ENCODE measurements at places on chromosomes 11 and 22.
A peak's percentile ranks its signal among the peaks of the same experiment; 100 is the strongest.

GRCh38 chr11:34358258-34358727 lies 483 bp upstream of the ABTB2 start:
- DNase-seq = no peak

DNA sequence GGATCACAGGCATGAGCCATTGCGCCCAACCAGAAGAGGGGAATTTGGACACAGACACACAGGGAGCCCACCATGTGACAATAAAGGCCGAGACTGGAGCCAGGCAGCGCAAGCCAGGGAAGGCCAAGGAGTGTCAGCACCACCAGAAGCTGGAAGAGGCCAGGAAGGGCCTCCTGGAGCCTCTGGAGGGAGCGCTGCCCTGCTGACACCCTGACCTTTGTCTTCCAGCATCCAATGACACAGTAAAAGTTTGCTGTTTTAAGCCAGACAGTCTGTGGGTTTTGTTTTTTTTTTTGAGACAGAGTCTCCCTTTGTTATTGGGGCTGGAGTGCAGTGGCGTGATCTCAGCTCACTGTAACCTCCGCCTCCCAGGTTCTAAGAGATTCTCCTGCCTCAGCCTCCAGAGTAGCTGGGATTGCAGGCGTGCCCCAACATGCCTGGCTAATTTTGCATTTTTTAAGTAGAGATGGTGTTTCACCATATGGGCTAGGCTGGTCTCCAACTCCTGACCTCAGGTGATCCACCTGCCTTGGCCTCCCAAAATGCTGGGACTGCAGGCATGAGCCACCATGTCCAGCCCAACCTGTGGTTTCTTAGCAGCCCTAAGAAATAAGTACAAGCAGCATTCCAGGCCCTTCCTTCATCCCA lies 215.8 kb downstream of the CTTN start:
- no peak for DNase-seq

DNA sequence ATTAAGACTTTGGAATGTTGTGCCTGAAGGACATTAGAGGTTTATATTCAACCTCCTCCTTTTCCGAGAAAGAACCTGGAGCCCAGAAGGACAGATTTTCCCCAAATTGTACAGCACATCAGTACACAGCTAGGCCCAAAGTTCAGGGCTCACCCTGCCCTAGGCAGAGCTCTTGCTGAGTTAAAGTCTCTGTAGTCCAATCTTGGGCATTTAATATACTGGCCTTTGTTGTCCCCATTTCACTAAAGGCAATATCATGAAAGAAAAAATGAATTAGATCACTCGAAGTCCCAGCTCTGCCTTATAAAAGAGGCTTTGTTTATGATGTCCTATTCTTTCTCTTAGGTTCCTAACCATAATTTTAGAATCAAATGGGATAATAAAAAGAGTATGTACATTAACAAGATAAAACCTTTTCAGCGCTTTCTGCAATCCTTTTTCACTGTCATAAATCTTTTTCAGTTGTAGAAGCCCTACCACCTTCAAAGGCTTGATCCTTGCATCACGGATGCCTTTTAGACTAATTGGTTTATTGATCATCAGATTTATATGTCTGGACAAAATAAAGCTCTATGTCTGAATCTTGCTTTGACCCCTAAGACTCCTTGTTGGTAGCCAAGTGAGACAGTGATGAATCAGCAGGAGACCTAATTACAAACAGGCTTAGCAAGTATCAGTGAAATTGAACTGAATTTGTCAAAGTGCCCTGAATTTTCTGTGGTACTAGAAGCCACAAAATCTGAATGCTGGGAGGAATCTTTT lies 39.8 kb downstream of the RELT start:
- DNase-seq = peak; percentile 47

GRCh38 chr11:8230921-8231847 lies 32.5 kb downstream of the LMO1 start:
- no peak for DNase-seq

GRCh38 chr11:88603091-88603867 lies 265.7 kb upstream of the CTSC start:
- no peak for DNase-seq

DNA sequence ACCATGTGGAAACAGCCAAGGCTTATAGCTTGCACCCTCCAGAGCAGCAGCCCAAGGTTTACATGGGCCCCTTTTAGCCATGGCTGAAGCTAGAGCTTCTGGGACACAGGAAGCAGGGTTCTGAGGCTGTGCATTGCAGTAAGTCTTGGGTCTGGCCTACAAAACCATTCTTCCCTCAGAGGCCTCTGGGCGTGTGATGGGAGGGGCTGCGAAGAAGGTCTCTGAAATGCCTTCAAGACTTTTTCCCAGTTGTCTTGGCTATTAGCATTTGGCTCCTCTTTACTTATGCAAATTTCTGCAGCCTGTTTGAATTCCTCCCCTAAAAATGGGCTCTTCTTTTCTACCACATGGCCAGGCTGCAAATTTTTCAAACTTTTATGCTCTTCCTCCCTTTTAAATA lies 109.5 kb downstream of the BBOX1 start:
- no peak for DNase-seq

DNA sequence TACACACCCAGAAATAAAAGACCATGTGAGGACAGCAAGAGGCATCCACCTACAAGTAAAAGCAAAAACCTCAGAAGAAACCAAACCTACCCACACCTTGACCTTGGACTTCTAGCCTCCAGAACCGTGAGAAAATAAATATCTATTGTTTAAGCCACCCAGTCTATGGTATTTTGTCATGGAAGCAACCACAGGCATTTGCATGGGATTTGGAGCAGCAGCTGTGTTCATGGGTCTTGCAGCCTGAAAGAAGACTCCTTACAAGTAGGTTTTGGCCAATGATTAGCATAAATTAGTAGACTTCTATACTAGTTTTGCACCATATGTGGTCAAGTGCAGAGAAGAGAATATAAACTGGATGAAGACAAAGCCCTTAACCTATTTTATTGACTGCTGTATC lies 27.9 kb downstream of the FSHB start:
- DNase-seq = no peak

DNA sequence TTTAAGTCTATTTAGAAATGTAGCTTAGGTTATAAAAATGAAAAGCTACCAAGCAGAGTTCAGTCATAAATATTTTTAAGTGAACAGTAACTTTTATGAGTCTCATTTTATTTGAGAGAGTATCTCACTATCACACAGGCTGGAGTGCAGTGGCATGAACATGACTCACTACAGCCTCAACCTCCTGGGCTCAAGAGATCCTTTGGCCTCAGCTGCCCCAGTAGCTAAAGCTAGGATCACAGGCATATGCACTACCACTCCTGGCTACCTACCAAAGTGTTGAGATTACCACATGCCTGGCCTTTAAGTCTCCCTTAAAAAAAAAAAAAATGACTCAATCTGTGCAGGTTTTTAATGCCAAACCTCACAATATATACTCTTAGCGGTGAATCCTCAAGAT lies 34.7 kb upstream of the CLNS1A start:
- DNase-seq = peak; percentile 89

- DNase-seq = no peak
Measured at GRCh38 chr11:17753641-17754040, 19.1 kb downstream of the KCNC1 start.

- no peak for DNase-seq
Measured at GRCh38 chr22:23205339-23206049, 25.2 kb downstream of the BCR start.

DNA sequence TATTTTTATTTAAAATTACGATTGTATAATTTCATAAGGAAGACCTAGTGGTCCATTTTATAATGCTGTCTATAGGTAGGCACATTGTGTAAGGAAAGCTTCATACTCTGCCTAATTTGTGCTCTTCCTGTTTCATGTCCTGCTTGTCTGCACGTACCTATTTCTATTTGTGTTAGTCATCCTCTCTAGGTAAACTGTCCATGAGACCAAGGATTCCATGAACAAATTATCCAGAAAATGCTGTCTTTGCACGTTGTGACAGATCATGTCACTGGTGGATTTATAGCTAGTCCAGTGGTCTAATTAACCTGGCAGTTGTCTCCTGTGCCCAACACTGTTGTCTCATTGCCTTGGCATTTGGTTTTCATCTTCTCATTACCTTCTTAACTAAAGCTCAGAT lies 44.7 kb downstream of the DNAJC24 start:
- no peak for DNase-seq

DNA sequence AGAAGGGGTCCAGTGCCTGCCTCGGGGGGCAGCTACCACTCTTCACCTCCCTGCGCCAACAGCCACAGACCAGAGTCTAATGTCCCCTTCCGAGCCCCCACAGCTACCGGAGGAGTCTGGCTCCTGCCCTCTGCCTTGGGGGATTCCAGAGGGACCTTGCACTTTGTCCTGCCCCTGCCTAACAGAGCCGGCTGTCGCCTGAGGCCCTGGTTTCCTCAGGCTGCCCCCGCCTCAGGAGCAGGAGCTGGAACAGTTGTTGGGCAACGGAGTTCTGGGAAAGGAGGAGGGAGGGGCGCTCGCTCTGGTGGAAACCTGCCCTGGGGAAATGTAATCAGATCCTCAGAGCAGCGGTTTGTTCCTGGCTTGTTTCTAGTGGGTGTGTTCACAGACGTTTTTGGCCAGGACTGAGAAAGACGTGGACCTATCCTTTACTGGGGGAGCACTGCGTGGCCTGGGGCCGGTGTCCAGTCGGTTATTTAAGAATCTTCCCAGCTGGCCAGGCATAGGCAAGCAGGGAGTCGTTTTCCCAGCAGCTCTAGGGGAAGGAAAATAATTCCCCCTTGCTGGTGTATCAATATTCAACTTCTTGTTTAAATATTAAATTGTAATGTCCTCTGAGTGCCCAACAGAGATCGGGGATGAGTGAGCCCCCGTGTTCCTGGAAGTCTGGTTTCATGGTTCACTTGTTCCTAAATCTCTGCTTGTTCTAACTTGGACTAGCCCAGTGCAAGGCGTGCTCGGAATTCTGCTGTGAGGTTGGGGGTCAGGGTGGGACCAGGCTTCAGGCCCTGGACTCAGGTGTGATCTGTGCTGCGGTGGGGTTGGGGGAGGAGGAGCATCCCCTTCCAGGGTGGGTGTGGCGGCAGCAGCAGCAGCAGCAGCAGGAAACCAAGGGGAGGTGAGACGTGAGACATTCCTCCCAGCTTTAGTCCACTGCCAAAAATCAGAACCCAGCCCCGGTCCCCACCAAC lies 32.1 kb downstream of the A4GALT start:
- DNase-seq = peak; percentile 91

DNA sequence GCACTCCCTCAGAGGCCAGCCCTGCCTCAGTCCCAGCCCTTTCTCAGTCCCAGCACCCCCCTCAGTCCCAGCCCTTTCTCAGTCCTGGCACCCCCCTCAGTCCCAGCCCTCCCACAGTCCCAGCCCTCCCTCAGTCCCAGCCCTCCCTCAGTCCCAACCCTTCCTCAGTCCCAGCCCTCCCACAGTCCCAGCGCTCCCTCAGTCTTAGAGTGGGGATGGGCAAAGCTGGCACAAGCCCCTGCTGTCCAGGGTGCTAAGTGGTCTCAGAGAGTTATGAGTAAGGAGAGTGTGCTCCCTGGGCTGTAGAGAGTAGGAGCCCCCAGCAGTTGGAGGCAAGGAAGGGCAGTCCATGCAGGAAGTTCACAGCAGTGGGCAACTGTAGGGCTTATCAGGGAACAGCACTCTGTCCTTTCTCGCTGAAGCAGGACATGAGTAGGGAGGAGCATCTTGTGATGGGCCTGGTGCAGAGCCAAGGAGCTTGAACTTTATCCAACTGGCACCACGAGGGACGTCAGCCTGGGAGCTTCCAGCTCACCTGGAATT lies 51.4 kb upstream of the CRYBB3 start:
- DNase-seq = no peak

GRCh38 chr11:61049063-61049377 lies 53.3 kb upstream of the CD5 start:
- no peak for DNase-seq

DNA sequence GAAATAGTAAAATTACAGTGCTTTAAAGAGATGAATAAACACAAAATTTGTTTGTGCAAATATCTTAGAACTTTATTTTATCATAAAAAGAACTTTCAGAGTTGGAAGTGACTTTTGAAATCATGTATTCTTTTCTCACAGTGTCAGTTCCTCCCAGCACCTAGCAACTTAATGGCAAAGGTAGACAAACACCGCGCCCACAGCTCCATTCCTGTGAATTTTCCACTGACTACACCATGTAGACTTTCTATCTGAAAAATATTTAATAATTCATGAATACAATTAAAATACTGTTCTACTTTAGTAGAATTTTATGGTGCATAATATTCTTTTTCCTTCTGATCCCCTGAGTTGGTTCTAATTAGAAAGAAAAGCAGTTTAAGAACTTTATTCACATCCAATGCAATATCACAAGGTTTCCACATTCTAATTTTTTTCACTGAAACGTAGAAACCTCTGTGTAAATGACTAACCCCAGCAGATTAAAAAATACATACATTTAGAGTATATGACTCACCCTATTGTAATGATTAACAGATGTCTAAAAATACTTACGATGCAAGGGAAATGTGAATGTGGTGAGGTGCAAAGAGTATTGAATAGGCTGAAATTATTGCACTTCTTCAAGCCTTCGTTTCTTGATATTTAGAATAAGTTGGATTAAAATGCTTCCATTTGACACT lies 218.2 kb upstream of the CCDC179 start:
- DNase-seq = no peak

DNA sequence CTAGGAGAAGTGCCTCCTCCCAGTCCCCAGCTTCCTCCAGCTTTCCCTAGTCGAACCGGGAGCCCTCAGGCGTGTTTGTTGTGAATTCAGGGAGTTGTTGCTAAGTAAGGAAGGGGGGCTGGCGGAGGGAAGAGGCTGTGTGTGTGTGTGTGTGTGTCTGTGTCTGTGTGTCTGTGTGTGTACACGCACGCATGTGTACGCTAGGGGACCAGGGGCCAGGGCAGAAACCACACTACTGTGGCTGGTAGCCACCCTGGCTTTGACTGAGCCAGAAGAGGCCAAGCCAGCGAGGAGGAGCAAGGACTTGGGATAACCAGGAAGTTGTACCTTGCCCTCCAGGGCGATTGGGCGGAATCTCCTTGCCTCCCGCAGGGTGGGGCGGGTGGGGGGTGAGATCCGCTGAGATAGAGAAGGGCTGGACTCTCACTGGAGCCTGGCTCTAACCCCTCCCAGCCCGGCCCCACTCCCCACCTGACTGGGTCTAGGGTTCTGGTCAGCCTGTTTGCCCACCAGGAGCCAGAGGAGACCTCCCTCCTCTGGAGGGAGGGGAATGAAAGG lies 7.5 kb downstream of the BCL9L start:
- DNase-seq = peak; percentile 87

GRCh38 chr22:39130152-39130704 lies 22.3 kb downstream of the CBX7 start:
- no peak for DNase-seq

DNA sequence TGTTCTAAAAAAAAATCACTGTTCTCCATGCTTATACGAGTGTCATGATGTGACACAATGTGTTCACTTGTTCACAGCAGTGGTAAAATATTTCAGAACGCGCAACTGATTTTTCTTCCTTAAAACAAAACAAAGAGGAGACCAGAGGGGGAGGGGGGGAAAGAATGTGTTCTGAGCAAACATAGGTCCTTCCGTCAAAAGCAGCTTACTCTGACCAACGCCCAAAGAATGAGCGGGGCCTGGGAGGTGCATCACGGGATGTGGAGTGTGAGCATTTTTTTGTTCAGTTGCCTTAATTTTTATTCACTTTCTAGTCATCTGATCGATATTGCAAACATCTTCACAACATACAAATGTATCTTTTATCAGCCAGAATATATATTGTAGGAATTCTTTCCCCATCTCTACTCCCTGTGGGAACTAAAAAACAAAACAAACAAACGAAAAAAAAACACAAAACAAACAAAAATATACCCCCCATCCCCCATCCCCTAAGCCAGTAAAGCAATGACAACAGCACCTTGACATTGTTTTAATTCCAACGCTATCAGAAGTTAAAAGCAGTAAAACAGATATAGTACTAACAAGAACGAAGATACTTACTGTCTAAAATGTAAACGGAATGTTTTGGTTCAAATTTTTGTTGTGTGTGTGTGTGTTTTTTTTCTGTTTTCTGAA lies 43.3 kb downstream of the BDNF start:
- no peak for DNase-seq

- DNase-seq = no peak
Measured at GRCh38 chr11:3867209-3868091, 12.0 kb downstream of the STIM1 start.
